Dermis microvascular lymphatic vessel endothelial cell (primary cell): ENCODE measurements at places on chromosomes 5 and 9. TPM values are rescaled to one million over a fixed set of nuclear protein-coding genes. Genes with fewer than 3 reads are reported as not detected.

The ZNF454 gene
- 0.26 and 0.63 TPM in 2 replicates for total RNA-seq

The KIF27 gene
- 1.9 and 2.4 TPM in 2 replicates for total RNA-seq

The FOXD4L4 gene
- total RNA-seq = 0.13 TPM in 1 of 2 replicates, not detected in the other

The SLC6A18 gene
- not detected in 2 replicates for total RNA-seq

The TLR4 gene
- 165 and 172 TPM in 2 replicates for total RNA-seq

The FOXD4 gene
- 0.13 TPM in 2 replicates for total RNA-seq

The PCDHGA12 gene
- total RNA-seq = 3.5 and 3.9 TPM in 2 replicates

- DNase-seq = peak; percentile 40
Measured at GRCh38 chr9:110088099-110088498, 119.9 kb downstream of the C9orf152 start.

- DNase-seq = no peak
Measured at GRCh38 chr9:119114681-119115080, 254.6 kb downstream of the BRINP1 start.

DNA sequence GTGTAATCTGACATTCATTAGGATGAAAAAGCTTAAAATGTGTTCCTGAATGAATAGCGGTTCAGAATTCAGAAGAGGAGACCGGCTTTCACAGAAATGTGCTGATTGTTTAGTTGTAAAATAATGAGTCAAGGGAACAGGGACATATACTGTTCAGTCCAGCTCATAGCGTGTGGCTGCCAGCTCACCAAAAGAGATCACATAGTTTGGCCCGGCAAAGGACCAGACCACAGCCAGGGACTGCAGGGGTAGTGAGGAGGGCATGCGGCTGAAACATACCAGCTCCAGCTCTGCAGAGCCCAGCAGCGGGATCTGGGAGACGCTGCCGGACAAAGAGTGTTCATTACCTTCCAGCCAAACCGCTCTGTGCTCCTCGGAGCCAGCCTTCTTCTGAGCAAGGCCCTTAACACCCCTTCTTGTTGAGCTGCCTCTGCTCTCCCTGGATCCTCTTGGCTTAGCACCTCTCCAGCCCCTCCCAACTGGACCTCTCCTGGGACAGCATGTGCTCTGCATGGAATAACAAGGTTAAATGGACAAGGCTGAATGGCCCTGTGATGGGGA lies 116.8 kb upstream of the CNTLN start:
- no peak for DNase-seq

DNA sequence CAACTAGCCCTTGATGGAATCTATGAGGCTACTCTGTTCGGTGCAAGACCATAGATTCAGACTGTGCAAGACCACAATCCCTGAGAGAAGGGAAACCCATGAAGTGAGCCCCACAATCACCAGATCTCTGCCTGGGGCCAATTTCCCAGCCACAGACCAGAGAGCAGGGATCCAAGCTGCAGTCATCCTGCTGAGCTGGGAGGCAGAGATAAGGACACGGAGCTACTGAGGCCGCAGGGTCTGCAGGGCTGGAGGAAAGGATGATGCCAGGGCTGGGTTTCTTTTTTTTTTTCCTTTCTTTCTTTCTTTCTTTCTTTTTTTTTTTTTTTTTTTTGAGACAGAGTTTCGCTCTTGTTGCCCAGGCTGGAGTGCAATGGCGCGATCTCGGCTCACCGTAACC lies 47.7 kb upstream of the FUBP3 start:
- no peak for DNase-seq

- no peak for DNase-seq
Measured at GRCh38 chr5:175052351-175052750, 328.0 kb downstream of the MSX2 start.
